NCI-H510A (cell line): ENCODE measurements at places on chromosomes 6 and 20.

GRCh38 chr6:73152966-73153757, 72.1 kb downstream of the KHDC1L start:
- DNase-seq = no peak

DNA sequence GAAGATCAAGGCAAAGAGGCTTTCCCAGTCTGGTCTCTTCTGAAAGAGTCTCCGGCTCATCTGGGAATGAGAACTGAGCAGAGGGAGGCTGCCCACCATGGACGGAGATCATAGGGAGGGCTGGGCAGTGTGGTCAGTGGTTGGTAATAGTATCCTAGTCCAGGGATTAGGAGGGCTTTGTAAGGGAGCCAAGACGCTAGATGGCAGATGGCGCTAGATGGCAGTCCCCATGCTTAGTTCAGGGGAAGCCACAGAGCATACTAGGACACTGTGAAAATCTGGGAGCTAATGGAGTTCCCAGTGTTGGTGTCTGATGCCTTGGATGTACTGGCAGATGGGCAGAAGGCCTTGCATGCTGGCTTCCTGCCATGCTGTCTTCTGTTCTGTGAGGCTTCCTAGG, 21.7 kb upstream of the DAAM2 start:
- DNase-seq = no peak

DNA sequence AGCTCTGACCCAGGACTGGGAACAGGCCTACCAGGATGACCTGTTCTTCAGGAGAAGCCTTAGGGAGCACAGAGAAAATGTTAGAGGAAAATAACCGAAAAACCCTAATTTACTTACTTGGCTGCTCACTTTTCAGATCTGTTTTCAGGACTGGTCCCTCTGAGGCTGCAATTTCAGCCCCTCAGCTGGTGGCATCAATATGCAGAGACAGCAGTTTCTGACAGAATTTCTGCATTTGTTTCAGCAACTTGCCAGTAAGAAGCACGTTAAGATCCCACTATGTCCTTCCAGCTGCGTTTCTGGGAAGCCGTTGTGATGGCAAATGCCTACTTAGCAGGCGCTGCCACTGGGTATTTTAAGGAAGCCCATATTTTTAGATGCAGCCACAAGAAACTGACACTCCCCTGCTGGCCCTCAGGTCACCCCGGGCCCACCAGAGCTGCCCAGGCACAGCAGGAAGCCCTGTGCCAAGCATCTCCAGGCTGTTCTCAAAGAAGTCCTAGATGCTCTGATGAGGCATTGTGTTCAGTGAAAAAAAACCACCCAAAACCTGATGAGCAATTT, 7.5 kb downstream of the YTHDF1 start:
- no peak for DNase-seq

DNA sequence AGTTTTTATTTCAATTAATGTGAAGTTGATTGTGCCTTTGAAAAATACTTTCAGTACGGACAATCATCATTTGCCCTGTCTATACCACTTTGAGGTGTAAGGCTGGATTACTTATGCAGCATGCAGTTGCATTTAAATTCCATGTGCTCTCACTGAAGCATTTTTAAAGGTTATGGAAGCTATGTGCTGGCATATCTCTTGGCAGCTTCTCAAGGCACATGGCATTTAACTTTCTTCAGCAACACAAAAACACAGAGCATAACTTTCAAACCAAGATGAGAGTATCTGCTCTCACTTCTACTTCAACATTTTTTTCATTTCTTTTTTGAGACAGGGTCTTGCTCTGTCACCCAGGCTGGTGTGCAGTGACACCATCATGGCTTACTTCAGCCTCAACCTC, 360.6 kb upstream of the RUNX2 start:
- no peak for DNase-seq

DNA sequence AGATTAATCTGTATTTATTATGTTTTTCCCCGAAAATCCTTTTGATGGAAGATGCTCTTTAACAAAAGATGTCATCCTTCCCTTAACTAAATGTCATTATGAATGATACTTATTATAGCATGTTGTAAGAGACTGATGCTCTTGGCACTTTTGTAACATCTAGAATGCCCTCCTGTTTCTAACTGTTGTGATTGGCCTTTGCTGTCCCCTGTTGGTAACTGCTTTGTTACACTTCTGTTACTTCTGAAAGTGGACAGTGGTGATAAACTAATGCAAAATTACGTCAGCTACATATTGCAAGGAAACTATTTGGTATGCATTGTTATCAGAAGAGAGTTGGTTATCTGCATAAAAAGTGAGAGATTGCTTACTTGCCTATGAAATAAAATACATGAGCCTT, 5.8 kb downstream of the TTK start:
- DNase-seq = no peak

GRCh38 chr6:106339334-106340029, 13.9 kb upstream of the ATG5 start:
- DNase-seq = no peak

DNA sequence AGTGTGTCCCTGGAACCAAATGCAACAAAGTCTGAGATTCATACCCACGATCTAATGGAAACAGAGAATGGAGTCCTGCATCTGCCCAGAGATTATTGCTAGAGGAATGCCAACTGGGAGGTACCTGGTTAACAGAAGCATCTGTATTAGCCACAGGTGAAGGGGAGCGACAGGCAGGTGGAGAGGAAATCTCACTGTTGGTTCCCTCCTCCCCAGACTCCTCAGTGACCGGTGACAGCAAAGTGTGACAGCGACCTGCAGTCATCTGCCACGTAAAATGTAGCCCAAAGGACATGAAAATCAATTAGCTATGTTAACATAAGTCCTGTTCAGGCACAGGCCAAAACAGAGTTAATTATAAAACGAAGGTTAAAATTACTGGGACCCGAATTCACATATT, 336.6 kb downstream of the SYNE1 start:
- DNase-seq = no peak

GRCh38 chr6:35244551-35244950, 15.0 kb upstream of the ZNF76 start:
- DNase-seq = no peak

- no peak for DNase-seq
Measured at GRCh38 chr6:61640463-61640862, 645.6 kb downstream of the KHDRBS2 start.

DNA sequence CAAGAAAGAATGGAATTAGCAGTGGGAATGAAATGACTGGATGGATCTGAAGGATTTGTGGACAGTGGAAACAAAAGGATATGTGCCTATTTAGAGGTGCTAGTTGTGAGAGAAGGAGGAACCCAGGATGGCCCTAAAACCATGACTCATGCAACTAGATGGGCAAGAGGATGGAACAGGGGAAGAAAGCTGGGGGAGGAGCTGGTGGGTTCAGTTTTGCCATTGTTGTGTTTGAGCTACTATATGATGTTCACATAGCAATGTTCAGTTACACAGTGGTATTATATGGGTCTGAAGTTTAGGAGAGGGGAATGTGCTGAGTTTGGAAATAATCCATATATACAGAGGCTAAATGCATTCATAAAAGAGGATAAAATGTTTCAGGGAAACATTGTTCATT, 125.7 kb upstream of the SSTR4 start:
- DNase-seq = no peak

DNA sequence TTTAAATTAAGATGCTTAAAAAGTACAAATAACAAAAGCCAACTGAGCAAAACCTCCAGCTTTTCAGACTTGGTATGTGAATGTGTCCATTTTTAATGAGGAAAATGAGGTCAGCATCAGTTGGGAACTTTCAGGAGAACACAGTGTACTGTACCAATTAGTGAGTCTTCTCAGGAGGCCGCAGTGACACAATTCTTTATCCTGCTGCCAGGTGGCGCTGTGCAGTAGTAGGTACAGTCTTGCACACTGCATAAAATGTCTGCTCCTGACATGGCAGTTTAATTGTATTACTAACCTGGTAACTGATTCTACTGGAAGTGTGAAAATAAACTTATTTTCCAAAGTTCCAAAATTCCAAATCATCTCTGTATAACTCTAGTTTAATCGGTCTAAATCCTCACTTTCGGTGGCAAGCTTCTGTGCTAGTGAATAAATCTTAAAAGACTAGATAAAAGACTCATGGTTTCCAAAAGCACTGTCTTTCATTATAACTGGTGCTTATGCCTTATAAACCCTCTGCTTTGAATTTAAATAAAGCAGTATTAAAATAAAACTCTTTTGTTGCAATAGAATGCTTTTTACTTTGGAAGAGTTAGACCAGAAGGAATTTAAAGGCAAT, 214.8 kb upstream of the MMS22L start:
- peak; percentile 0 for DNase-seq

GRCh38 chr20:19692685-19693119, 65.4 kb upstream of the RIN2 start:
- no peak for DNase-seq

DNA sequence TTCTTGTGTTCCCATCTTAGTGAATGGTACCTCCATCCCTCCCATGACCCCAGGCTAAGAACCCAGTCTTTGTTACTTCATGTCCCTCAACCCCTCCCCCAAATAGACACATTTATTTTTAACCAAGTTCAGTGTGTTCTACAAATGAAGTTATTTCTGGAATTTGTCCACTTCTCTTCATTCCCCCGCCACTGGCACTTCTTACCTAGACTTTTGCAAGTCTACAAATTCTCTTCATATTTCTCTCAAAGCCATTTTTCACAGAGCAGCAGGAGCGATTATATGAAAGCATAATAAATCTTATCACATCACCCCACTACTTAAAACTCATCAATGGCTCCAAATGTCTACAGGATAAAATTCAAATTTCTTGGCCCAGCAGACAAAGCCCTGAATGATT, 131.4 kb downstream of the BTBD9 start:
- no peak for DNase-seq

DNA sequence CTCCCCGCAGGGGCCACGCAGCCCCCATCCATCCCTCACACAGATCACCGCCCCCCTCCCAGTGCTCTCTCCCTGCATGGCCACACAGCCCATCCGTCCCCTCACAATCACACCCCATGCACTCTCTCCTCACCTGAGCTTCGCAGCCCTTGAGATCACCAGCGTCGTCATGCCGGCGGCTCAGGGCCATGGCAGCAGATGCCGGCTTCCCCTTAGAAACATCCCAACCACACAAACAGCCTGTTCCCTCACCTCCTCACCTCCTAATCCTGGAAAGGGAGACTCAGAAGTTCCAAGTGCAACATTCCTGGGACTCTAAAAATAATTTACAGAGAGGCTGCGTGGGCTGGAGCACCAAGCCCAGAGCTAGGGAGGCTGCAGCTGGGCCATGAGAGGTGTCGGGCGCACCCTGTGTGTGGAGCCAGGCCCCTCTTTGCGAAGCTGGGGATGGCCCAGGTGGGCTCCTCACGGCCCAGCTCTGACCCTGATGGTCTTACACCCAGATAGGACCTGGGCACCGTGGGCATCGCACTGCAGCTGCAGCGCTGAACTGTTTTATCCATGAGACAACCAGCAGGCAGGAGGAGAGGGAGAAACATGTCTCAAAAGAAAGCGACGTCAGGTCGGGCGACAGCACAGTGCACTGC, 125.3 kb downstream of the DLL1 start:
- DNase-seq = no peak

DNA sequence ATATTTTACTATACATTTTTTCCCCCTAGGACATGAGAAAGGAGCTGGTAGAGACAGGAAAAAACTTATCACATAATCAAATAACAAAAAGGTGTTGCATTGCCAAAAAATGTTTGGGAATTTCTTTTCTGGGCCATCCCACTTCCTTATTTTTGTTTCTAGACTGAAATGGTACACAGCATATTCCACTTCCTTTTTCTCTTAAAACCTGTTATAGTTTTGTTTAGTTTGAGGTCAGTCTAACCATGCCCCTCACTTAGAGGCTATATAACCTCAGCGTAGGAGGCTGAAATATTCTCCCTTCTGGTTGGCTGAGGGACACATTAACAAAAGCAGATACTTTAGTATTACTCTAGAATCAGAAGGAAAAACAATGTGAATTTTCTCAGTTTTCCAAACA, 323.9 kb downstream of the GJA1 start:
- DNase-seq = no peak

DNA sequence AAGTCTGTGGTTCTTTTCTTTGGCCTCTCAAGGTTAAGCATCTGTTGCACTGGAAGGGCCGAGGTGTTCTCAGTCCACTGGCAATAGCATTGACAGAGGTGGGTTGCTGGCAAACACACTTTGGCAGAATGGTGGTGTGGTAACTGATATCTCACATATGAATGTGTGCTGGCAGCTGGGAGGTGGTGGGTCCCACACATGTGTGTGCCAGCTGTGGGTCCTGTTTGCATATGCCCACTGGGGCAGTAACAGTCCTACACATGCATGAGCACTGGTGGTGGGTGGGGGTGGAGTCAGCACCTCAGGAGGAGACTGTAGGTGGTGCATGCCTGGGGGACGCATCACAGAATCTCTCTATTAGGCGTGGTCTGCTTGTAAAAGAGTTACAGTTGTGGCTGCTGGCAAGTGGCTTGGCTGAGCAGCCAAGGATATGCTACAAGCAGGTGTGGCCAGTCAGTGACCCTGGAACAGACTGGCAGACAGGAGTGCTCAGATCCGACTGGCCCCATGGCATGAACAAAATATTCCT, 934.3 kb downstream of the GRIK2 start:
- DNase-seq = no peak

DNA sequence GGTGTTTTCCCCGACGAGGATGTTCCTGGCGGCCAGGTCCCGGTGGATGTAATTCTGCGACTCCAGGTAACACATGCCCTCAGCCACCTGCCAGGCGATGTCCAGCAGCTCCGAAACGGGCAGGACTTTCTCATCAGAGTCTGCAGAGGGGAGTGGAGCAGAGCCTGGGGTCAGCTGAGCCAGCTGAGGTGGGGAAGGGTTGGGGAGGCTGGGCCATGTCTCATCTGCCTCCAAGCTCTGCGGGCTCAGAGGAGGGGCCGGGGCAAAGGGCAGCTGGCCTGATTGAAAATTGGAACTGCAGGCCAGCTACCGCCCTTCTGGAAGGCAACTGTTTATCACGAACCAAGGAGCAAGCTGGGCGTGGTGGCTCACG, 6.4 kb downstream of the PTK6 start:
- DNase-seq = no peak

- no peak for DNase-seq
Measured at GRCh38 chr6:113102761-113103160, 754.4 kb upstream of the MARCKS start.

DNA sequence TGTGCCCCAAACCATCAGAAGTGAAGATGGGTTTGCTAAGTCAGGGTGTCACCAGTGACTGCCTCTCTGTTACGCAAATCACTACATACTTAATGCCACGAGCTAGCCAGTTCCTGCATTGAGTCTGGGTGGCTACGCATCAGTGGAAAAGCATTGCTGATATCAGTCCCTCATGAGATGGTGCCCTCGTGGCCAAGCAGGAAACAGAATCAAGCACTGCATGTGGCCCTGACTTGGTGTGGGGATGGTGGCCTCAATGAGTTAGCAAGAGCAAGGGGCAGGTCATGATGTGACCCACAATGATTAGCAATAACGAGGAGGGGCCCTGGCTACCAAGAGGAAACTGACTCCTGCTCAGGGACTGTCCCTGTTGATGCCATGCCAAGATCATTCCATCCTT, 51.6 kb upstream of the FNDC1 start:
- DNase-seq = no peak
